OCI-LY7 (cell line): ENCODE measurements at places on chromosomes 2 and 18.

DNA sequence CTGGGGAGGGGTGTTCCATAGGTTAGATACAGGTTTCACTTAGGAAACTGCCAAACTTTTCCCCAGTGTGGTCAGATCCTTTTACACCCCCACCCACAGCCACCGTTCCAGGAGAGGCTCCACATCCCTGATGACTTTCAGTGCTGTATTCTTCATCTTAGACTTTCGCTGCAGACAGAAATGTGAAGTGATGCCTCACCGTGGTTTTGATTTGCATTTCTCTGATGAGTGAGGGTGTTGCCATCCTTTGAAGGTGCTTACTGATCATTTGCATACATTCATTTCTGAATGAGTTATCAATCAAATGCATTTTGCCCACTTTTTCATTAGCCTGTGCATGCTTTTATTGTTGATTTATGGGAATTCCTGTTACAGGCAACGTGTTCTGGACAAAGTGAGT lies 14.9 kb downstream of the COPS9 start:
- DNase-seq = no peak

DNA sequence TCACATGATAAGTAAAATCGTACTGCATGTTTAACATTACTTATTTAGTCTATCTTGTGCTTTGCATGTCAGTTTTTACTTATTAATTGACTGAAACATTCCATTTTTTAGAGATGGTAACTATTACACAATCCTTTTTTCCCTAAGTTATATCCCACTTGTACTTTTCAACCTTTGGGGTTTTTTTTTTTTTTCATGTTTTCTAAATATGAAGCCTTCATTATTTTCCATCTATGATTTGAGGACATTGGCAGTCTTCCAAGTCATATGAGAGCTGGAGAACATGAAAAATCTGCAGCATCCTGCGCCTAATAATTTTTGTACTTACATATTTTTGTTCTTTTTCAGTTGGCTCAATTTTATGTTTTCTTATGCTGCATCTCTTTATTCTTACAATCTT lies 113.9 kb downstream of the MYO1B start:
- no peak for DNase-seq

GRCh38 chr2:207182911-207183310 lies 17.2 kb upstream of the KLF7 start:
- no peak for DNase-seq

DNA sequence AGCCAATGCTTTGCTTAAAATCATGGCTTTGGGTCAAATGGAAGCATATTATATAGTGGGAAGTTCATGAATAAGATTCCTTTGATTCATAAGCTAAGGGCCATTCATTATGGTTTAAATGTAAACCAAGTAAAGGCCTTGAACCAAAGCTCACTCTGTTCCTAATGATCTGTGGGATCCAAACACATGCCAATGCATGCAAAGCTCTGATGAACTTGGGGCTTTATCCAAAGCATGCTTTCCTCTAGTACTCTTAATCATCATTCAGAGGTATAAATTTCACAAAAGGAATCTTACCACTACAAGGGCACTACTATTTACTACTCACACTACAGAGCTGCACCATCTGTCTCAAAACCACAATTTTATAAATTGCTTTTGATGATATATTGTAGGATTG lies 102.8 kb upstream of the RBMS1 start:
- DNase-seq = no peak

GRCh38 chr2:175218551-175218950 lies 37.0 kb upstream of the ATP5MC3 start:
- no peak for DNase-seq

DNA sequence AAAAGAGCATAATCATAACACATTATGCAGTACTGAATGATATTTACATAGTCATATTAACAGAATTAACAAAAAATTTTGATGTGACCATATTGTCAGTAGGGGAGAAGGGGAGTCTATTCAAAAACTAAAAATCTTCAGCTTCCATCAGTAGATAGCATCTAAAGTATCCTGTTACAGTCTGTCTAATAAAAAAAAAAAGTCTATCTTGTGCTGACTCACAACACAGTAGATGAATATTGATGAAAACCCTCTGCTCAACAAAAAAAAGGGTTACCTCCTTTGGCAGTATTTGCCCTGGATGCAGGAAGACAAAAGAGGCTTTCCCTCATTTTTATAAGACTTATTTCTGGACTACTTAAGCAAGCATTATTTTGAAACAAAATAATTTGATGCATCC lies 27.3 kb downstream of the GRB14 start:
- no peak for DNase-seq

- no peak for DNase-seq
Observed at GRCh38 chr2:160454070-160454797, 39.4 kb downstream of the RBMS1 start.

GRCh38 chr18:49076654-49077166 lies 125.9 kb upstream of the SMAD7 start:
- no peak for DNase-seq

GRCh38 chr18:26642440-26643348 lies 94.3 kb upstream of the KCTD1 start:
- DNase-seq = no peak

DNA sequence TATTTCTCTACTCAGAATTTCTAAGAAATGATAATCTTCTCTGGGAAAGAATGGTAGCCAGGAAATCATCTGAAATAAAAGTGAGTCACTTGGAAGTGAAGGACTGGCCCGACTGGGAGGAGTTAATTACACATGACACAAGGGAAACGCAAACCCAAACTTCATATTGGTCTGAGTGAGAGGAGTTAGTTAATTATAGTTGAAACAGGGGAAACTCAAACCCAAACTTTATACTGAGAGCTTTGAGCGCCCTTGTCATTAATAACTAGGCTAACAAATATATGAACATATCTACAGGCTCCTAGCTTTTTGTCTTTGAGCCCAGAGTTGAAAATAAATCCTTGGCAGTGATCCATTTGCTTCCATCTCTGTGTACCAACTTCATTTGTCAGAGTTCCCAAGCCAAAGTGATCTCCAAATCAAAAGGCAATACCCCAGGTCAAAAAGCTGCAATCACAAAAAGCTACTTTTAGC lies 187.8 kb upstream of the COL3A1 start:
- DNase-seq = no peak

DNA sequence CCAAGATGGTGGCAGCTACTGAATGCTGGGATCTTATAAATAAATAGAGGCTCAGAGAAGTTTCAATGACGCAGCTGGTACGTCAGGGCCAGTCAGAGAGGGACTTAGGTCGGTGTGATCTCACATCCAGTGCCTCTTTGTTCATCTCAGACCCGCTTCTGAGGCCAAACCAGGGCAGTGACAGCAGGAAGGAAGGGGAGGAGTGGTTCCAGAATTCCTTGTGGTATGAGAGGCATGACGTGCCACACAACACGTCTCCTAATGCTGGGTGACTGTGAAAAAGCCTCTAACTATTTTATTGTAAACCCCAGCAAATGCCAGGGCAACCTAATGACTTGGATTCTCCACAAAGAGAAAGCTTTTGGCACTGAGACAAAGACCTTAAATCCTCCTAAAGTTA lies 423.3 kb downstream of the LPIN1 start:
- no peak for DNase-seq

- no peak for DNase-seq
Observed at GRCh38 chr2:101305492-101306078, 2.9 kb downstream of the RNF149 start.

GRCh38 chr2:237184192-237184918 lies 98.7 kb downstream of the COPS8 start:
- no peak for DNase-seq

GRCh38 chr2:78925258-78925657 lies 100.2 kb upstream of the REG3G start:
- DNase-seq = no peak

- DNase-seq = peak; percentile 36
Observed at GRCh38 chr2:178700922-178701342, 106.3 kb downstream of the TTN start.

DNA sequence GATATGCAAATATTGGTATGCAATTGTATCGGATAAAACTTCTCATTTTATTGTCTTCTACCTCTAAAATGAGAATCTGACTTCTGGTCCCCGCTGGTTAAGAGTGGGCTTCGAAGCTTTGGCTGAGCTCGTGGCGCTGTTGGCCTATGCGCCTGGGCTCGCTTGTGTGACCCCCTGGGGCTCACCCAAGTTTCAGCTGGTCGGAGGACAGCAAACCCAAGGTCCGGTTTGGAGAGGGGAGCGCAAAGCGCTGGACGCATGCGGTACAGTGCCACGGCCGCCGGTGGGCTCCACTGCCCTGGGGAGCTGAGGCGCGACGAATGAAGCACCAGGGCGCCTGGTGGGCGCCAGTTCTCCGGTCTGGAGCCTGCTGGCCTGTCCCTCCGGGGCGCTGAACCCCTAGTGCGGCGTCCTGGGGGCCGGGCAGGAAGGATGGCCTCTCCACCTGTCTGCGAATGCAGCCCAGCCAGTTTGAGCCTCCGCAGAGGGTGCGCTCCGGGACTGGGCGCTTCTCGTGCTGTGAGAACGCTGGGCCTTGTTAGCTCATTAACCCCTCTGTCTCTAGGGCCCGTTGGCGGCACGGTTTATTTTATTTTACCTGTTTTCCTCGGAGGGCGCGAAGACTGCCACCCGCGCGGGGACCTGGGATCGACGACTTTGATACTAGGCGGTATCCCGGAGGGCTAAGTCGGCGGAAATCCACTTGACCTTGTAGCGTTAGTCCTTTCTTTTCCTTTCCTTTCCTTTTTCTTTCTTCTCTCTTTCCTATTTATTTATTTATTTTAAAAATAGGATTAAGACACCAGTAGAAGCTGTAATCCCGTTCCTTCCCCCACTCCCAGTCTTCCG lies 10.4 kb downstream of the MEIS1 start:
- DNase-seq = no peak
